ENCODE measurements at places on chromosomes 12 and 14.
A peak's percentile ranks its signal among the peaks of the same experiment; 100 is the strongest.

GRCh38 chr14:32417956-32418552 lies 89.0 kb downstream of the AKAP6 start:
- DNase-seq, result peak; percentile 31

GRCh38 chr12:49068879-49069506 lies 786 bp downstream of the RHEBL1 start:
- no peak for DNase-seq

DNA sequence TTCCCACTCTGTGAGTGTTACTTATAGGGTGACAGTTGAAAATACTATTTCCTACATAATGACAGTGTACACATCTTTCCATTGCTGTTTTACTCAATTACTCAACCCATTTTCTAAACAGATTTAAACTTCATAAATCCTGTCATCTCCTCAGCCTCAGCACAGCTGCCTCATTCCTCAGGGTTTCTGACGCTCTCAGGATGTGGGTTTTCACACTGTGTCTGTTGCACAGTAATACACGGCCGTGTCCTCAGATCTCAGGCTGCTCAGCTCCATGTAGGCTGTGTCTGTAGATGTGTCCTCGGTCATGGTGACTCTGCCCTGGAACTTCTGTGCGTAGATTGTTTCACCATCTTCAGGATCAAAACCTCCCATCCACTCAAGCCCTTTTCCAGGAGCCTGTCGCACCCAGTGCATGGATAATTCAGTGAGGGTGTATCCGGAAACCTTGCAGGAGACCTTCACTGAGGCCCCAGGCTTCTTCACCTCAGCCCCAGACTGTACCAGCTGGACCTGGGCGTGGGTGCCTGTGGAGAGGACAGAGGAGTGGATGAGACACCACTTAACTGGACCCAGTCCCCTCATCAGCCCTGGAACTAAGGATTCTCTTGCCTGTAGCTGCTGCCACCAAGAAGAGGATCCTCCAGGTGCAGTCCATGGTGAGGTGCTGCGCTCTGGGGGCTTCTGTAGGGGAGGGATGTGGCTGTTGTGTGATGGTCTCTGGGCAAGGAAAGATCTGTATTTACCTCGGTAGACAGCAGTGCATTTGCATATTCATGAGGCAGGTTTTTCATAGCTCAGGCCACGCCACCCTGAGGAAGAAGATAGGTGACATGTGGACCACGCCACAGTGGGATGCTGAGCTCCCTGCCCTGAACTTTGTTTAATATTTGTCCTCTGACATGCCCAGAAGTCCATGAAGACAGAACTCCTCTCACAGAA lies 750.2 kb downstream of the TMEM121 start:
- DNase-seq, result no peak

DNA sequence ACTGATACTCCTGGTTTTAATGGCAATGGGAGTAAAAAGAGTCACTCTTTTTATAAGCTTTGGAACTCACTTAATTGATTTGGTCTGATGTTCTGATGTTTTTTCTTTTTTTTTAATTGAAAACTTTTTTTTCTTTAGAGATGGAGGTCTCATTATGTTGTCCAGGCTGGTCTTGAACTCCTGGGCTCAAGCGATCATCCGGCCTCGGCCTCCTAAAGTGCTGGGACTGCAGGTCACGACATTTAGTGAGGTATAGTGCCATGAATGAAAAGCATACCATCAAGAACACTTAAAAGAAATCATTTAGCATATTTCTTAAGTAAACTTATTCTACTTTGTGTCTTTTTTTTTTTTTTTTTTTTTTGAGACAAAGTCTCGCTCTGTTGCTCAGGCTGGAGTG lies 12.7 kb upstream of the EID3 start:
- no peak for DNase-seq

GRCh38 chr14:47674543-47675465 lies 601 bp downstream of the MDGA2 start:
- no peak for DNase-seq

- no peak for DNase-seq
Measured at GRCh38 chr14:99551034-99551922, 52.7 kb downstream of the CCDC85C start.

- no peak for DNase-seq
Measured at GRCh38 chr12:86104087-86104486, 152.1 kb downstream of the MGAT4C start.

DNA sequence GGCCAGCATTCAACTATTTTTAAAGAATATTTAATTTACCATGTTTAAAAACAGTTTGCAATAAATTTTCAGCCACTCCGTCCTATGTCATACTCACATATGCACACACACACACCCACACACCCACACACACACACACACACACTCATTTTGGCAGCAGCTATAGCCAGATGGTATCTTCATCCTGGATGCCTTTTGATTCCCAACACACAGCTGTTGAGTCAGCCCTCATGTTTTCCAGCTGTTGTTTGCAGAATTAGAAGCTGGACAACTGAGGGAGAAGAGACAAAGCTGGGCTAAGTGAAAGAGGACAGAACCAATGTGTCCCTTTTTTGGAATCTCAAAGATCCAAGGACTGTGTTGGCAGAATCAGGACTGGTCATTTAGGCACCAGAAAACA lies 80.0 kb upstream of the EGLN3 start:
- DNase-seq, result peak; percentile 43

DNA sequence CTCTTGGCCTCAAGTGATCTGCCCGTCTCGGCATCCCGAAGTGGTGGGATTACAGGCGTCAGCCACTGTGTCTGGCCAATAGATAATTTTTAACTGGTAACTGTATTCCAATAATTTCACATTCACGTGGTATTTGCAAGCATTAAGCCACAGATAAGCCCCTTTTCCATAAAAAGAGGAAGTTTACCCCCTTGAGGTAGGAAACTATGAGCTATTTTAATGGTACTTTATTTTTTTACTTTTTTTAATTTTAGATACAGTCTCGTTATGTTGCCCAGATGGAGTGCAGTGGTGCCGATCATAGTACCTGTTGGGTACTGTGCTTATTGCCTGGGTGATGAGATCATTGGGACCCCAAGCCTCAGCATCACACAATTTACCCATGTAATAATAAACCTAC lies 42.9 kb upstream of the AP4S1 start:
- DNase-seq, result no peak

DNA sequence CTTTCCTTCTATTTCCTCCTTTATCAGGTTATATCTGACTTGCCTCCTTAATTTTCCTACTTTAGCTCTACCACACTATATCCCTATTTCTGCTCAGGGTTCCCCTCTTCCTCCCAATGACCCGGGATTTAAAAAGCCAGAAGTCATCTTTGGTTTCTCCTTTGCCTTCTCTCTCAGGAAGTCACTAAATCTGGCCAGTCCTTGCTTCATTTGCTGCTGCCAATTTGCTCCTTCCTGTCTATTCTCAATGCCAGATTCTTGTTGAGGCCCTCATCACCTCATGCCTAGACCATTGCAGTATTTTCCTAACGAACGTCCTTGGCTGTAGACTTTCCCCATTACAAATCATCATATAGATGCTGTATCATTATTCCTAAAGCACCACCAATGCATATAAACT lies 26.5 kb upstream of the NID2 start:
- no peak for DNase-seq

DNA sequence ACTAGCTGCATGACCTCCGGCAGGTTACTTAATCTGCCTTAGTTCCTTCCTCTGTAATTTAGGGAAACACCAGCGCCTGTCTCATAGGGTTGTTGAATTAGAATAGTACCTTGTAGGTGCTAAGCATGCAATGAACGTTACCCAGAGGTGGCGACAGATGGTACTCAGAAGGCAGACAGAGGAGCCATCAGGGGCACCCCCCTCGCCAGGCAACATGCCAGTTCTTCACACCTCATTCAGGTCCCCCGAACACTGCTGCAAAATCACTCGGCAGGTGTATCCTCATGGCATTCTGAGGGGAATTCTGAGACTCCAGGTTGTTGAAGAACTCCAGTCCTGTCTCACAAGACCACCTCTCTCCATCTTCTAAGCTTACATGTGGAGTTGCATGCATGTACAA lies 10.1 kb downstream of the ISM2 start:
- DNase-seq, result no peak

DNA sequence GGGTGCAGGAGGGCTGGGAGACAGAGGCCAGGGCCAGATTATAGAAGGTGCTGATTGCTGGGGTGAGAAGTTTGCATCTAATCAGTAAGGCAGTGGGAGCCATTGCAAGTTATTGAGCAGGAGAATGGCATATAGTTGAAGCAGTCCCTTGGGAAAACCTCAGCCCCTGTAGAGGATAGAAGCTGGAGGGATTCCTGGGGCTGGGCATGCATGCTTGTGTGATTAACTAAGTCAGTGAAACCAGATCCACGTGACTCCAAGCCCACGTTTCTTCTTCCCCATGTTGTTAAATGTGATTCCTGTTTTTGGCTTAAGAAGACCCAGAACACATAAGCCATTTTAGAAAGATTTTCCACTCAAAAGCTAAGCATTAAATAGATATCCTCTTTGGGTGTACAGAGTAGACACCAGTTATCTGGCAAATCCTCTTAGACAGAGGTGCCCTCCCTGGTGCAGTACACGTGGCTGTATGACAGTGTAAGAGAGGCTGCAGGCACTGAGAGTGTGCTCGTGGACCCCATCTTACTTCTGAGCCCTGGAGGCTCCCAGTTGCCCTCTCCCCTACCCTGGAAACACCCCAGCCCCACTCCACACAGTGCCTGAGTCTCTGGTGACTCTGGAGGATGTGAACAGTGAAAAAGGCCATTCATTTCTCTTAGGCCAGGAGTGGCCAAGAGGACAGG lies 3.2 kb downstream of the C14orf132 start:
- peak; percentile 27 for DNase-seq

DNA sequence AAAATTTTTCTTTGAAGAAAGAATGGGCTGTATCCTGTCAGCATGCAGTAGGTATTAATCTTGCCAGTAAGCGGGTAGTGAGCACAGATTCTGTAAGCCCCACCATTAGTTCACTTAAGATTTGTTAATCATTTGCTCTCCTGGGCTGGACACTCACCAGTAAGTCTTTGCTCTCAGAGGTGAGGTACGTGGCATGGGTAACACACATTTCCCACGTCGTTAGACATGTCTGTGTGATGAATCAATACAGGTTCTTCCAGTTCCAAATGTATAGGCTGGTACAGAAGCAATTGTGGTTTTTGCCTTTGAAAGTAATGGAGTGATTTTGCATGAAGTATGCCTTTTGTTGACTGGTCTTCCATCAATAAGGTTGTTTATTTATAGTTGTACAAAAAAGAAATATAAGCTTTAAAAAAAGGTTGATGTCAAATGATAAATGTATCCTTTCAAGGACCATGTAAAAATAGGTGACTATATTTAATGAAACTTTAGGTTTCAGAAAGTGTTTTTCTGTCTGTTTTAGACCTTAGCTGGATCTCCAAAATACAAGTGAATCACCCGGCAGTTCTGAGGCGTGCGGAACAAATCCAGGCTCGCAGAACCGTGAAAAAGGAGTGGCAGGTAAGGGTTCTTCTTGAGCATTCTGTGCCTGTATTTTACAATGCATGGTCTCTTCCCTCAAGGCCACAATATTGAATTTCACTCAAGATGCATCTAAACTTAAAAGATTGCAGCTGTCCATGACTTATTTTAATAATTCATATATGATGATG lies 45.5 kb downstream of the DERA start:
- DNase-seq, result no peak

DNA sequence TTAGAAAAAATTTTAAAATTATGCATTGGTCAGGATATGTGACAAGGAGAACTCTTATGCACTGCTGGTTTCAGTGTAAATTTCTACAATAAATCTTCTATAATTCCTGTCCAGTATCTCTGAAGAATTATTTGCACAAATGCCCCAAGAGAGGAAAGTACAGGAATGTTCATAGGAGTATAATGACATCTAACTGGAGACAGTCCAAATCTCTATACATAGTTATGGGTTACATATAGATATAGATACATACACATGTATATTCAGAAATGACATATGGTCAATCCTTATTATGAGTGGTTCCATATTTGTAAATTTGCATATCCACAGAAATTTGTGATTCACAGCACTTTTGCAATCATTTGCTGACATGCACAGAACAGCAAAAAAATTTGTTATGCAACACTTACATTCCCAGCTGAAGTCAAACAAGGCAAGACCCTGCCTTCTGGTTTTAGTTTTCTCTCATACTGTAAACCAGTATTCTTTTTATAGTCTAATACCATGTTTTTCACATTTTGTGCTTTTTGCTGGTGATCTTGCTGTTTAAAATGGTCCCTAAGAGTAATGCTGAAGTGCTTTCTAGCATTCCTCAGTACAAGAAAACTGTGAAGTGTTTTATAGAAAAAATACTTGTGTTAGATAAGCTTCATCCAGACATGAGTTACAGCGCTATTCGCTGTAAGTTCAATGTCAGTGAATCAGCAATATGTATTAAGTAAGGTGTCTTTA lies 103.8 kb downstream of the SLC16A7 start:
- peak; percentile 45 for DNase-seq

DNA sequence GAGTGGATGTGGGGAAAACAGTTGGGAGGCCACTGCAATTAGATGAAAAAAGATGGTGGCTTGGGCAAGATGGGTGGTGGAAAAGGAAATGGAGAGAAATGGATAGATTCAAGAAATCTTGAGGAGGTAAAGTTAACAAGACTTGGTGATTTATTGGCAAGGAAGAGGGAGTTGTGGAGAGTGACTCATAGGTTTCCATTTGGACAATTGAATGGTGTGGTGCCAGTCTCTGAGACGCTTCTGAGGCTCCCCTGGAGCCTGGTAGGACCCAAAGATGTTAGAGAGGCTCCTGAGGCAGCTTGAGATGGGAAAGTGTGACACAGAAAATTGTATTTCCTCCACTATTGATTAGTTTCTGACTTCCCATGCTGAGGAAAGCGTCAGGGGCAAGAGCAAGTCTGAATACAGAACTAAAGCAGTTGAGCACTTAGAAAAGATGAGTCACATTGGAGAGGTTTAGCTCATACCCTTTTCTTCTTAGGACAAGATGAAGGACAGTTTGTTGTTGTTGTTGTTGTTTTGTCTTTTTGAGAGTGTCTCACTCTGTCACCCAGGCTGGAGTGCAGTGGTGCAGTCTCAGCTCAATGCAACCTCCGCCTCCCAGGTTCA lies 4.5 kb downstream of the PRPF40B start:
- peak; percentile 66 for DNase-seq

DNA sequence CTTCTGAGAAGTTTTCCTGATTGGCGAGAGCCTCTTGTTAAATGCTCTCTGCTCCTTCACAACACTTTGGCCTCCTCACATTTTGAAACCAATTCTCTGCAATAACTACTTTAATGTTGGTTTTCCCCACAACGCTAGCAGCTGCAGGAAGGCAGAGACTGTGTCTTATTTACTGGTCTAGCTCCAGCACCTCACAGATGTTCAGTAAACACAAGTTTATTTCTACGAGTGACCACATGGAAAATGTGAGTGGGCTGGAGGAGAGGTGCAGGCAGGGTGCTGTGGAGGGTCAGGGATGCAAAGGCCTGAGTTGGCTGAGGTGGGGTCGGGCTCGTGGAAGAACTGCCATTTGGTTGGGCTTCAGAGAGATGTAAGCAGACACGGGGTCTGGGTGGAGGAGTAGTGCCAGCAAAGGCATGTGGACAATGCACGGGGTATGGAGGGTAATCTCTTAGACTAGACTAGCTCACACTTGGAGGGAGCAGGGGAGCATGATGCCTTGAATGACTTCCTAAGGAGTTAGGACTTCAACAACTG lies 117.4 kb upstream of the RTL1 start:
- no peak for DNase-seq
